ENCODE measurements at places on chromosomes 7 and 10.

- DNase-seq: no peak
Observed at GRCh38 chr10:85601526-85601925, 765.1 kb downstream of the GRID1 start.

DNA sequence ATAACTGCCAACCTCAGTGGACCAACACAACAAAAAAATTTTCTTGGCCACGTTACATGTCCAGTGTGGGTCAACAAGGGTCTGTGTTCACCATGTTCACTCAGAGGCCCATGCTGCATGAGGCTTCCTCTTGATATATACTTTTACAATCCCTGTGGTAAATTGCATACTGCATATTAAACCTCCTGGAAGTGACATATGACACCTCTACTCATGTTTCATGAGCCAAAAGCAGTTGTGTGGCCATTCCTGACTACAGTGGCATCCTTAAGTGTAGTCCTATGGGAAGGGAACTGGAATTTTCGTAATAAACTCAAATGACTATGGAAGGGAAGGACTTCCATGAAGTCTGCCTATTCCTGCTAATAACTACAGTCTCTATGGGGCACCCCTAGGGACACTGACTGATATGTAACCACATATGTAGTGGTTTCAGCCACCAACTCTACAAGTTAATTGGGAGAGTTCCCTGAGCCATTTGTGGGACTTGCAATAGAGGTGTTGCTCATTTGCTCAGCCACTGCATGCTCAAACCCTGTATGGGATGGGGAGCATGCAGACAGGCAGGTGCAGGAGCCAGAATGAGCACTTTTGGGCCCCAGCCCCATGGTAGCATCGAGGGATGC lies 9.7 kb downstream of the DYNC1I1 start:
- DNase-seq: no peak

- no peak for DNase-seq
Observed at GRCh38 chr10:43461950-43462349, 25.0 kb downstream of the ZNF487 start.

DNA sequence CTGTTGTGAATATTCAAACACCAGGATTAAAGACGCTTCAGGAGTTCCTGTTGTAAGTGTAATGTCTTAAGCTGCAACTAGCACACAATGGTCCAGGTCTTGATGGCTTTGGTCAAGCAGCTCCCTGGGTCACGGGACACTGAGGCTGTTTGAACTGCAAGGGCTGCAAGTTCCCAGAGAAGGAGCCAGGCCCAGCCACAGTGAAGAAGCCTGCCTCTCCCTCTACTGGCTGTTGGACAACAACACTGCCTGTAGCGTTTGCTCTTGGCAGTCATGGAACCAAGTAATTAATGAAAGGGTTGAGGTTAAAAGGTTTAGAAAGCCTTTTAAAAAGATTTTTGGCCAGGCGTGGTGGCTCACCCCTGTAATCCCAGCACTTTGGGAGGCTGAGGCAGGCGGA lies 31.9 kb upstream of the GUSB start:
- no peak for DNase-seq

GRCh38 chr7:21318916-21319270 lies 109.0 kb upstream of the SP4 start:
- DNase-seq: no peak
